NCI-H1092 treated with DMSO at 0.1 percent for 48 hours (cell line): ENCODE measurements at places on chromosomes 2 and 18.

GRCh38 chr2:199581408-199581807 lies 123.7 kb upstream of the SATB2 start:
- no peak for DNase-seq

- DNase-seq = no peak
Observed at GRCh38 chr2:26983746-26984145, 13.3 kb downstream of the MAPRE3 start.

GRCh38 chr18:76530846-76531245 lies 35.8 kb upstream of the ZNF516 start:
- no peak for DNase-seq

DNA sequence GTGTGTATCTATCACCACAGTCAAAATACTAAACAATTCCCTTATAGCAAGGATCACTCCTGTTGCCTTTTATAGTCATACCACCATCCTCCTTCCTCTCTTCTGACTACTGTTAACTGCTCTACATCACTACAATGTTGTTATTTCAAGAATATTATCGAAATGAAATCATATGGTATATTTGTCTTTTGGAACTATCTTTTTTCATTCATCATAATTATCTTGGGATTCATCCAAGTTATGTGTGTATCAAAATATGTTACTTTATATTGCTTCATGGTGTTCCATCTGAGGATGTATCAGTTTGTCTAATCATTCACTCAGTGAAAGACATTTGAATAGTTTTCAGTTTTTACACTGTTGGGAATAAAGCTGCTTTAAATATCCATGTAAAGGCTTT lies 1423.0 kb upstream of the PIK3C3 start:
- DNase-seq = no peak

GRCh38 chr18:6729247-6730091 lies at the start of gene ARHGAP28:
Gene ARHGAP28, plus strand, starts transcription at chr18:6729716. Its CDS starts 106 bp downstream, at chr18:6729822.
- peak; percentile 88 for DNase-seq

GRCh38 chr2:1143129-1143528 lies 192.5 kb downstream of the SNTG2 start:
- DNase-seq = no peak

DNA sequence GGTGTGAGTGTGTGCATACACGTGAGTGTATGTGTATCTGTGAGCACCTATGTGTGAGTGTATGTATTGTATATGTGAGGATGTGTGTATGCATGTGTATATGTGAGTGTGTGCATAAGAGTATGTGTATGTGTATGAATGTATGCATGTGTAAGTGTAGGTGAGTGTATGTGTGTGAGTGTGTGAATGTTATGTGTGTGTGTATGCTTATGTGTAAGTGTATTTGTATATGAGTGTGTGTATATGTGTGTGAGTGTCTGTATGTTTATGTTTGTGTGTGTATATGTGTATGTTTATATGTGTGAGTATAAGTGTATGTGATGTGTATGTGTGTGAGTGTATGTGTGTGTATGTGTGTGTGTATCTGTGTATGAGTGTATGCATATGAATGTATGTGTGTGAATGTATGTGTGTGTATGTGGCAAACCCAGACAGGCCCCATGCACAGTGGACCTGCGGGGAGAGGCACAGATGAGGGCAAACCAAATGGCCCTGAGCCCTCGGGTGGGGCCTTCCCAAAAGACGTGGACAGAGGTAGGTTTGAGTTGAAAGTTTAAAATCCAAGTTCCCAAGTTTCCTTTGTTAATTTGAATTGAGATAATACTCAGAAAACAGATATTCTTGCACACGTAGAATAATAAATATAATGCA lies 51.5 kb downstream of the EDAR start:
- DNase-seq = no peak

- DNase-seq = peak; percentile 48
Observed at GRCh38 chr2:189412330-189412953, 28.8 kb upstream of the WDR75 start.

DNA sequence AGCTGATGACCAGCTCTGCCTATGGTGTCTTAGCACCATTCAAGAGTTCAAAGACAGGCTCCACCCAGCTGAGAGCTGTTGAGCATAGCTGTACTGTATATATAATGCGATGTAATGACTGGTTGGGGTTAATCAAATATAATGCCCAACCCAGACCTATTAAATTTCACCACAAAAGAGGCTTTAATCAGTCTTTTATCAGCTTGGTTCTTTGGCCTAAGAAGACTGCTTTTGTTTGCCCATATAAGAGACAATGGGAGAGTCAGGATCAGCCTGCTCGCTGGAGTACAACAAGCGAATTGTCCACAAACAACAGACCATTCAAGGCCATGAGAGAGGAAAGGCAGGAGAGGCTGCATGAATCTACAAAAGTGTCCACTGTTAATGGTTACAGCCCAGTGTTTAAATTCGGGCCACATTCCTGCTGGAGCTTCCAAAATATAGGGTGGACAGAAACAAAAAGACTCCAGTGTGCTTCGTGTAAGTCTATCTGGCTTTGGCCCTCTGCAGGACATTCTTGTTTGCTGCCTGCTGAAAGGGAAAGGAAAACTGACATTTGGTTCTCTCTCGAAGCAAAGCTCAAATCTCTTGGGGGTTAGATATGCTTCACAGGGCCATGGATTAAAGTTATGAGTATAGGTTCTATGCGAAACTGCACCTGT lies 299.0 kb upstream of the FBXO11 start:
- no peak for DNase-seq

GRCh38 chr2:190976521-190976920 lies 37.5 kb downstream of the STAT1 start:
- no peak for DNase-seq

DNA sequence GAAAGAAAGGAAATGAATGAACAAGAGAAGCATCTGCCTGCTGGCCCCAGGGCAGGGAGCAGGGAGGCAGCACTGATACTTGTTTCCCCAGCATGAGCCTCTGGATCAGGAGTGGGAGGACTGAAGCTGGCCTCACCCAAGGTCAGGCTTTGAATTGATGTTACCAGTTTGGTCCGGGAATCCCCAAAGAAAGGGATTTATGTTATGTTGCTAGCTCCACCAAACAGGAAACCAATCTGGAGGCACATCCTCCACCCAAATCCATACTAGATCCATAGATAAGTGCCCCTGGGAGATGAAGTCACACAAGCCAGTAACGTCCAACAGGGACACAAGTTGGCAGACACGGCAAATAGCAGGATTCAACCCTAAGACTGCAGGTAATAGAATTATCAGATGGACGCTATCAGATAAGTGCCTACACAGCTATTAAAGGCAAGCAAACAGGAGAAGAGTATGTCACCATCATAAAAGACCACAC lies 85.9 kb downstream of the MTCL1 start:
- DNase-seq = no peak

DNA sequence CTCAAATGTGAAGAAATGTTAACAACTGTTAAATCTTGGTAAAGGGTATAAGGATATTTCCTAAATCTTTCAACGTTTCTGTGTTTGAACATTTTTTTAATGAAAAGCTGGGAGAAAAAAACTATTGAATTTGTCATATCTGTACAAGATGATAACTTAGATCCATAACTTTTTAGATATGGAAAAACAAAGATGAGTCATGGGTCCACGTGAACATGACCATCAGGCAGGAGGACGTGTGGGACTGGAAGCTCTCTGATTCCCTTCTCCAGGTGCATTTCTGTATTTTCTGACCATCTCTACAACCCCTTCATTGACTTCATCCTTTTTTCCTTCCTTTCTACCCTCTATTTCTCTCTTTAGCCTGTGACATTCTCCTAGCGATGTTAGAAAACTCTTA lies 141.6 kb downstream of the DHRS9 start:
- no peak for DNase-seq

DNA sequence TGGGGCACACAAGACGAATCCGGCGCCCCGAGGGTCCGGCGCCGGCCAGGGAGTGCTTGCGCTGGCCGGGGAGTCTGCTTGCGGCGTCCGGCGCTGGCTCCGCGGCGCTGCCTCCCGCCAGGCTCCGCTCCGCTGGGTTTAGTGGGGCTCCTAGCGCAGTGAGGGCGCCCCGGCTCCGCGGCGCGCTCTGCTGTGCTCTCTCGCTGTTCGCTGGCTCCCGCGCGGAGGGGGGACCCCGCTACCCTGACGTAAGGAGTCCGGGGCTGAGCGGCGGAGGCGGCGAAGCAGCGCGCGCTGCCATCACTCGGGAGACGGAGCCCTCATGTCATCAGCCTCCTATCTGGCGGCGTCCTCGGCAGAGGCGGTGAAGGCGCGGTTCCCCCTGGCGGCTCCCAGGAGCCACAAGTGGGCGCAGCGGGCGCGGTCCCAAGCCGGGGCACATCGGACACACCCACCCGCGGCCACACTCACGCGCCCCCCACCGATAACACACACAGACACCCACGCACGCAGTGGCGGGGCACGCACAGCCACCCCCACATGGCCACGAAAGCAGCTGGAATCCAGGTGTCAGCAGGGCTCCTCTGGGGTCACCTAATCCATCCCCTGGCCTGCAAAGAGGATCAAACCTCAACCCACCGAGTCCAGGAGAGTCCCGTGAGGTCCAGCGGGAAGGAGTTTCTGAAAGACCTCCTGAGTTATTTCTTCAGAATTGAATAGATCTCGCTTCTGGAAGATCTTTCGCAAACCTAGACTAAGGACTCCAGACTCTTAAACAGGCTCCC lies at the start of gene C1QL2:
Gene C1QL2 (minus strand): TSS at position 189 of the 785 bp plus-strand sequence. CDS start 482 bp downstream, outside the sequence.
- peak; percentile 10 for DNase-seq

- DNase-seq = no peak
Observed at GRCh38 chr2:230230087-230230486, 4.6 kb downstream of the SP140 start.

GRCh38 chr2:216717491-216717901 lies 22.1 kb upstream of the IGFBP5 start:
- DNase-seq = no peak

- no peak for DNase-seq
Observed at GRCh38 chr18:22325396-22325795, 92.3 kb downstream of the CTAGE1 start.

DNA sequence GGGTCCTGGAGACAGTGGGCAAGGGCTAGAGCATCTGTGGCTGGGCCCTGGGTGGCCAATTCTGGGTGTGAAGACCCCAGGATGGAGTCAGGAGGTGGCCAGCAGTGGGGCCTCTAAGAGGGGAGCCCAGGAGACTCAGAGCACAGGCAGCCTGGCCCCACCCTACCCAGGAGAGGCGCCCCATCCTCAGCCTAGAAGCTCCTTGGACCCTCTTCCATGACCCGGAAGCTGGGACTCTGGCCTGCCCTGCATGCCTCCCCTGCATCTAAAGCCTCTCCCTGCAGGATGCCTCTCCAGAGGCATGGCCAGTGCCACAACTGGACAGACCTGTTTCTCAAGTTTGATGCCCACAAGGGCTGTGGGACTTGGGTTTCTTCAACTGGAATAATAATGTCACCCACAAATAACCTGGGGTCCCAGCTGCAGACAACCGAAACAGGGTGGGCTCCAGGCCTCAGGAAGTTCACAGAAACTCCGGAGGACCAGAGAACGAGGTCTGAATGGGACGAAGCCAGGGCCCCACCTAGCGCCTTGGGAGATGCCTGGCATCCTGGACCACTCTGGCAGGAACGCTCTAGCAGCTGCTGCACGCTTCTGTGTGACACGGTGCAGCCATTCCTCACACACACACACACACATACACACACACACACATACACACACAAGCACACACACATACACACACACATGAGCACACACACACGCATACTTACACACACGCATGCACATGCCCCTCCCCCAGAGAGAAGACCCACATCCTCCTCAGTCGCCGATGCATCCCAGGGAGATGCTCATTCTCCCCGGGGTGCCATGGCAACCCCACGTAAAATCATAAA lies 16.4 kb downstream of the KCNIP3 start:
- DNase-seq = no peak

- peak; percentile 90 for DNase-seq
Observed at GRCh38 chr2:209579230-209579749, 155.4 kb downstream of the MAP2 start.

DNA sequence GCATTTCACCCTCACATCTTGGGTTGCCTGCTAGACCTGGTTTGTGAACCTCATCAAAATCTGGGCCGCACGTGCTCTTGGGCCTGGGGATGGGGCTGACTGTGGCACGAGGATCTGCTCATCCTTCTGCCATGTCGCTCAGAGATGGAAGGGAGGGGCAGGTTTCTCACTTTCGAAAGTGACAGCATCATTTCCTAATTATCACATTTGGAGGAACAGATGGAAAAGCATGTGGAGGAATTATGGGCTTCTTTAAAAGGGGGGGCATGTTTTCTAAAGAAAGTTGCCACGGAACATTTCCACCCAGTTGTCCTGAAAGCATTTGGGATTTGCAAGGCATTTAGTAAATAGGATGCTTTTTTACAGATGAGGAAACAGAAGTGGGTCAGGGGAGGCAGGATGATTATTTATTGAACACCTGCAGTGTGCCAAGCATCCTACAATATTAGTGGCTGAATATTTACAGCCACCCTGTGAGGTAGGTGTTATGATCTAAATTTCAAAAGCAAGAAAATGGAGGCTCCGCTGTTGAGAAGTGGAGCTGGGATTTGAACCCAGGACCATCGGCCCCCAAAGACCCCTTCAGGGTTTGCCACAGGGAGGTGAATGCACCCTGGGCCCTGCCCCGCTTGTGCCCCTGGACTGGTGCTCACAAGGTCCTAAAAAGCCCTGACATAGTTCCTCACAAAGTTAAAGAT lies 104.2 kb upstream of the MYCN start:
- no peak for DNase-seq

- DNase-seq = no peak
Observed at GRCh38 chr2:119393971-119394748, 27.4 kb downstream of the DBI start.
